A375 (cell line): ENCODE measurements at places on chromosomes 3 and 15. TPM values are rescaled to one million over a fixed set of nuclear protein-coding genes. Genes with fewer than 3 reads are reported as not detected.

The AADACL2 gene
- not detected in 2 replicates for total RNA-seq

The OSTN gene
- not detected in 2 replicates for total RNA-seq

The PRC1 gene
- 395 and 402 TPM in 2 replicates for total RNA-seq

The HRG gene
- total RNA-seq = not detected in 2 replicates
